ENCODE measurements at places on chromosomes 5 and 9.

DNA sequence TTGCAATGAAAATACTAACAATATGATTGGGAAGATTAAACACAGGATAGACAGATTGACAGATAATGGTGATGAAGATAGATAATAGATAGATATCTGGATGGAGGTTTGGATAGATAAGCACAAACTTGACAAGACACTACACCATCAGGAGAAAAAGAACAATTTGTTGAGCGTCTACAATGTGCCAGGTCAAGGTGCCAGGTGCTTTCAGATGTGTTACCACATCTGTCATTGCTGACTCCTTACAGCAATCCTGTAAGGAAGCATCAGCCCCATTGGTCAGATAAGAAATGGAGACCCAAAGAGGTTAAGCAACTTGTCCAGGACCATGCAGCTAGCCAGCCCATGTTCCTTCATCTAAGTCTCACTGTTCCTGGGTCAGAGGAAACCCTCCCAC is 1.6 kb upstream of the GABRP start:
- no peak for DNase-seq

- DNase-seq: no peak
Measured at GRCh38 chr9:100401042-100401441, 25.9 kb upstream of the MSANTD3 start.

DNA sequence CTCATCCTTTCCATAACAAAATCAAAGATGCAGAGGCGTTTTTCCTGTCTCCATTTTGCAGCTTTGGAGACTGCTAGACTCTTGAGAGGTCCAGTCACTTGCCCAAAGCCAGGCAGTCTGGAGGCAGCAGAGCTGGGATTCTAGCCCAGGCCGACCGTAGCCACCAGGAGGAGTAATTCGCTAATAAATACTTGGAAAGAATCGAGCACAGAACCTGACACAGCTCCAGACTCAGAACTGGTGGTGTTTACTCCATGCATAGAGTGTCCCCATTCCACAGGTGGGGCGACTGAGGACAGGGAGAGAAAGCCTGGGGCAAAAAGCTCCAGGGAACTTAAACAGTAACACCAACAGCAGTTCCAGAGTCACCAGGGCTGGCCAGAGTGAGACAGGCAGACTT is 10.7 kb upstream of the CERCAM start:
- no peak for DNase-seq

DNA sequence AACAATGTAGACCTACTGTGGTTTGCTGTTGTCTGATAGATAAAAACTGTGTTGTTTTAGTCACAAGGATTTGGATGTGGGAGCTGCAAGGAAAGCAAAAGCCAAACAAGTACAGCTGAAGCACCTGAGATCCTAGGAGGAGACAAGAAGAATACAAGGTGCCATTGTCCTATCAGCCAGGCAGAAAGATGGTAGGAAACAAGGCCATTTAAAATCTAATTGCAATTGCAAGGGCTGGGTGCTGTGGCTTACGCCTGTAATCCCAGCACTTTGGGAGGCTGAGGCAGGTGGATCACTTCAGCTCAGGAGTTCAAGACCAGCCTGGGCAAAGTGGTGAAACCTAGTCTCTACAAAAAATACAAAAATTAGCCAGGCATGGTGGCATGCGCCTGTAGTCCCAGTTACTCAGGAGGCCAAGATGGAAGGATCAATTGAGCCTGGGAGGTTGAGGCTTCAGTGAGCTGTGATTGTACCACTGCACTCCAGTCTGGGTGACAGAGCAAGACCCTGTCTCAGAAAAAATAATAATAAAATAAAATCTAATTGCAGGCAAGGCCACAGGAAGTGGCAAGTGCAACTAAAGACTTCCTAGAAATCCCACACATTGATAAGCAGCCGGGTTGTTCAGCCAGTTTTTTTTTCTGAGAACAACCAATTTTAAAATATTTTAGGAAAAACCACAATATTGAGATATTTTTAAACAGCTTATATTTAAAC is 22.6 kb downstream of the DOCK8 start:
- DNase-seq: no peak

GRCh38 chr9:99895510-99895909 is 10.9 kb upstream of the STX17 start:
- no peak for DNase-seq

- no peak for DNase-seq
Measured at GRCh38 chr5:10647640-10648039, 83.8 kb downstream of the ANKRD33B start.

- no peak for DNase-seq
Measured at GRCh38 chr9:28135549-28135948, 562.3 kb upstream of the C9orf72 start.

DNA sequence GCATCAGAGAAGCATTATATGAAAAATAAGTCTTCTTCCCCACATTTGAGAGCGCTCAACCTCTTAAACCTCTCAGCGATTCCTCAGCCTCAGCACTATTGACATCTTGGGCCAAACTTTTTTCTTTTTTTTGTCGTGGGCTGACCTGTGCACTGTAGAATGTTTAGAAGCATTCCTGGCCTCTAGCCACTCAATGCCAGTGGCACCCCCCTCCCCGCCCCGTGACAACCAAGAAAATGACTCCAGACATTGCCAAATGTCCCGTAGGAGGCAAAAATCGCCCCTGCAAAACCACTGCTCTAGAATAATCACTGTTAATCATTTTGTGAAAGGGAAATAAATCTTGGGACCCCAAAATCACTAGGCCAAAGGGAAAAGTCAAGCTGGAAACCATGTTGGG is 129.1 kb upstream of the BOD1 start:
- no peak for DNase-seq

- DNase-seq: no peak
Measured at GRCh38 chr5:175895686-175896102, 24.3 kb downstream of the CPLX2 start.

DNA sequence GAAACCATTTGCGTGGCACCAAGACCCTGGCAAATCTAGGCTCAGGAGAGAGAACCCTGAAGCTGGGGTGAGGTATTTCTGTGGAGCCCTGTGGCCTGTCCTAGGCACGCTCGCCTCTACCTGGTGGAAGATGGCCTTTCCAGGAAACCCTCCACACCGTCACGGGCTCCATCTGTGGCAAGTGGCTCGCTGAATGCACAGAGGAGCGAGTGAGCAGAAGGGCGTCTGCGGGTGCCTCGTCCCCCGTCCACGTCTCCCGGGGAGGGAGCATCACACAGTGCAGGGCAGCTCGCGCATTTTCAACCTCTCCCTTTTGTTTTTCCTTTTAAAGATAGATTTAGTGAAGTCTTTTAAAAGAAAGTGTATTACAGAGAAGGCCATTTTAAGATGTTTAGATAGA is 25.3 kb upstream of the RASGEF1C start:
- no peak for DNase-seq

All from NCI-H187 treated with DMSO at 0.1 percent for 48 hours (cell line).